ENCODE measurements at places on chromosomes 4 and X.

DNA sequence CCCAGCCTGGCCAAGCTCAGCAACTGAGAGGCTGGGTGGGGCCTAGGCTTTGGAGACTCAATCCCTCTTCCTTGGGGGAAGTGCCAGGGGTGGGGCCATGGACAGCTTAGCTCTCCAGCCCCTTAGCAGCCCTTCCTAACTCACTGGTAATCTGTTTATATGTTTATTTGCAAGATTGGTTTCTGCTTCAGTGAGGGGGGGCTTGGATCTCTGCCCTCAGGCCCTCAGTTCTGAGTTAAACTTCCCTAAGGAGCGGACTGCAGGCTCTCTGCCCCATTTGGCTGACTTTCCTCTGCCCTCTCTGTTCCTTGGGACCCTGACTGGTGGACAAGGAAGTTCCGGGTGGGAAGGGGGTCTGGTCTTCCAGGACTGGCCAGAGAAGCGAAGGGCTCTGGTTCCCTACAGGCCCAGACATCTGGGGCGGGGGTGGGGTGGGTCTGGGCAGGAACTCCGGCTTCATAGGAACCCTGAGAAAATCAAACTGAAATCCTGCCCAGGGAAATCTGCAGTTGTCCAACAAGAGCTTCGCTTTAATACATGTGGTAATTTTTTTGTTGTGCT lies 51.4 kb downstream of the NALF2 start:
- no peak for DNase-seq

DNA sequence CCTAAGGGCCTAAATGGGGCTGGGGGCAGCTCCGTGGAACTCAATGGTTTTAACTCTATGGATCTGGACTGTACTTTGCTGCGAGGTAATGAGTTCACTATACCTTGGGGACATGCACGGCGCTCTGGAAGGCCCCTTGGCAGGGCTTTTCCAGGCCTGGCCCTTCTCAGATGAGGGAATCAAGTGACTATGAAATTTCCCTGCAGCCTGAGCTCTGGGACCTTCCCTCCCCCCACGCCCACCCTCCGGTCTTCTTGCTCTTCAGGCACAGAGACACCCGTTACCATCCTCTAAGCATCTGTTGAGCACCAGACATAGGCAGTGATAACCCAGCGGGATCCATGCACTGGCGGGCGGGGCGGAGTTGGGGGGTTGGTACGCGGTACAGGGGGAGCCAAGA lies 109.2 kb downstream of the PSAPL1 start:
- DNase-seq, result no peak

DNA sequence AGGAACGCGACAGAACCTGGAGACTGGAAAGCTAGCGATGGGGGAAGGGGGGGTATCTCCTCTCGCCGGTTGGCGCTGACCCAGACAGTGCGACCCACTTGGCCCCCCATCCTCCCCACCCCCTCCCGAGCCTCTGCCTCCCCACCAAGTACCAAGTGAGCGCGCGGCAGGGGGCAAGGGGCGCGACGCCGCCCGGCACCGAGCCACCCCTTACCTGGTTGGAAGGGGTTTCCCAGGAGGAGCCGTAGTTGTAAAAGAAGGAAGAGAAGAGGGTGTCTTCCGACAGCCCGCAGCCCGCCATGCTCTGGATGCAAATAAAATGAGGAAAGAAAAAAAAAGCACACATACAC lies 112.2 kb downstream of the DHX15 start:
- no peak for DNase-seq

DNA sequence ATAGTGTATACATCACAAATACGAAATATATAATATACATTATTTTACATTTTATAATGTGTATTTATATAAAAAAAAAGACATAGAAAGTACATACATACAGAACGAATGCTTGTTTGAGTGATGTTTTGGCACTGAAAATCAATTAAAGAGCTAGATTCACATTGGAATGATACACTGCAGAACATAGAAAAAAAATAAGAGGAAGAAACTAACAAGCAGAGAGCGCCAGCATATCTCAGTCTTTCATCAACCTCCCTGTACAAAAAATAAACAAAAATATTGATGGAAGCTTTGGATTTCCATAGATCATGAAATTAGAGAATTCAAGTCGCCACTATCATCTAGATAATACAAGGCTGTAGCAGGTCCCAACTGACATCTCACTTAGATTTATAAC lies 420.6 kb downstream of the CENPC start:
- DNase-seq, result no peak

GRCh38 chrX:10783451-10783995 lies 163.1 kb upstream of the MID1 start:
- DNase-seq, result no peak

DNA sequence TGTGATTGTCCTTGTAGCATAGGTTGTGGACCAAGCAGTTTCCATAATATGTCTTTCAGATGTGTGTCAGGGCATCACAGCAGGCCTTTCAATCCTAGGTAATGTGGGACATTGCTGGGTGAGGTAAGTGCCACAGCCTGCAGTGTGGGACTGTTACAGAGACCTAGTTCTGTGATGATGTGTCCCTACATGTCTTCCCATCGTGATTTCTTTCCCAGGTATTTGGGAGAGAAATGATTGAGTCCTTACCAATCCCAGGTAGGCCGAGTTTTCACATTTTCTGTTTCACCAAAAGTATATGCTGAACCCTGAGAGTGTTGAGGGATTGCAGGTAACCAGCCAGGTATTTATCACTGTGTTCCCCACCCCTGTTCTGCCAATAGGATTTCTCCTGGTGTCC lies 10.6 kb upstream of the ATXN3L start:
- no peak for DNase-seq

- no peak for DNase-seq
These were observed 169.5 kb upstream of the BOD1L1 start for GRCh38 chr4:13797061-13797460.

- DNase-seq, result no peak
These were observed 127.3 kb downstream of the NEK1 start for GRCh38 chr4:169485086-169485485.

DNA sequence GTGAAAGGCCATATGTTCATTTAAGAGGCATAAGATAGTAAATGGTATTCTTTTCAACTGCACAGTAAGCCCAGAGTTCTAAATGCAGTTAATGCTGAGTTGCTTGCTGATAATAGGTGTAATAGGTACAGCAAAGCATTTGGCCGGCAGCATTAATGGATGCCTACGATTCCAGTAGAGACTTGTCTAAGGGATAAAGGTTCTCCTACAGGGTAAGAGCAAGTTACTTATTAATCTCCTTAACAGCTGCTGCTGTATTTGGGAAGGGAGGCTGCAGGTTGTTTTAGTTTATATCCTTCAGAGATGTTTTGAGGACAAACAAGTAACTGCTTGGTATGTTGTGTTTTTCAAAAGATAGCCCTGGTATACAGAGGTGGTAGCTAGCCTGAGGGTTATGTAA lies 16.8 kb downstream of the TSPAN7 start:
- DNase-seq, result no peak

DNA sequence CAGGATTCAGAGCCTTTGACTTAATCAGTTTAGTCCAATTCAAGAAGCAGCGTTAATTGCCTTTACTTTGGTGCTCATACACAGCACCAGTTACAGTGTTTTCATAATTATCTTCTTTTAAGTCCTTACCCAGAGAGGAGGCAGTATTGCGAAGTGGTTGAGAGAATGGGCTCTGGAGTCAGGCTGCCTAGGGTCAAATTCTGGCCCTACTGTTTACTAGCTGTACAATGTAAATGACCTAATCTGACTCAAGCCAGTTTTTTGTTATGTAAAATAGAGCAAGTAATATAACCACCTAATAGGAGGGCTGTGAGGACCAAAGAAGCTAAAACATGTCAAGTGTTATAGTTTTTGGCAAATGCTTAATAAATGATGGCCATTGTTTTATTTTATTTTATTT lies 27.6 kb downstream of the WDR44 start:
- DNase-seq, result no peak

DNA sequence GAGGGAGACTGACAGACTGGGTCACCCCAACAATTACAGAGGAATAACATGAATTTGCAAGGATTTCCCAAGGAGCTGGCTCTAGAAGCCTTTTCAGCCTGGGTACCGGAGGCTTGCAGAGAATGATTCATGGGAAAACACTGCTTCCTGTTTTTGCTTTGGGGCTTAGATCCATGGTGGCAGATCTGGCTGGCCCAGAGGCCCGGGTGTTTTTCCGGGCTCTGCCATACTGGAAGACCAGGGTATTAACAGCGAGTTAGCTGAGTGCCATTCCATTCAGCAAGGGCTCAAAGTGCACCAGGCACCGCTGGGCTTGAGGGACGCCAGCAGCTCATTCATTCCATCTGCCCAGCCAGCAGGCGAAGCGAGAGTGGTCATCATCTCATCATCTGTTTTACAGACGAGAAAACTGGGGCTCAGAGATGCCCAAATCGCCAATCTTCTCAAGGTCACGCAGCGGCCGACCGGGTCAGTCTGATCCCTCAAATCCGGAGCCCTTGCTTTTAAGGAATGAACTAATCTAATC lies 1.3 kb downstream of the WDR1 start:
- DNase-seq, result no peak

GRCh38 chrX:10109695-10110094 lies 47.1 kb upstream of the CLCN4 start:
- DNase-seq, result no peak

GRCh38 chr4:8917321-8917811 lies 45.7 kb upstream of the HMX1 start:
- no peak for DNase-seq
